ENCODE measurements at places on chromosomes 2 and 18.

GRCh38 chr2:24887307-24887874 lies 32.6 kb downstream of the ADCY3 start:
- DNase-seq = no peak

DNA sequence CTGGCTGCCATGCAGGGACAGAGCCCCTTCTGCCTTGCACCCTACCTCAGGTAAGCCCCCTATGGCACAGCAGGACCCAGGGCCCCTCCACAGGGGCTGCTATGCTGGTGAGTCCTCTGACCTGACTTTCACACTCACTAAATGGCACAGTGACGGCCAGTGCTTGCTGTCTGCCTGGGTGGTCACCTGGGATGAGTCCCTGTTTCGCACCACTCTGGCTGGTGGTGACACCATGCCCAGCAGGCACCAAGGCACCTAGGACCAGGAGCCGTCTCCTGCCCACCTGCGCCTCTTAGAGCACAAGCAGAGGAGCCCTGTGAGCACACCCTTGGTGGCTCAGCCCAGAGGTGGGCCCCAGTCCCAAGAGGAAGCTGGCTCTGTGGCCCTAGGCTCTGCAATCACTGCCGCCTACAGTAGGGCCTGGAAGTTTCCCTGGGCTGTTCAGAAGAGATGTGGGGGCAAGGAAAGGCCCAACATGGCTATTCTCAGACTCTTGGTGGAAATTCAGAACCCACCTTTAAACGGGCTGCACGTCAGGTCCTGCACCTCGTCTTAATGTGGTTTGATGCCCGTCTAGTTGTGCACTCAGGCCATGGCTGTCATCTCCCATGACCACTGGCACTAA lies 96.0 kb downstream of the PLB1 start:
- no peak for DNase-seq

DNA sequence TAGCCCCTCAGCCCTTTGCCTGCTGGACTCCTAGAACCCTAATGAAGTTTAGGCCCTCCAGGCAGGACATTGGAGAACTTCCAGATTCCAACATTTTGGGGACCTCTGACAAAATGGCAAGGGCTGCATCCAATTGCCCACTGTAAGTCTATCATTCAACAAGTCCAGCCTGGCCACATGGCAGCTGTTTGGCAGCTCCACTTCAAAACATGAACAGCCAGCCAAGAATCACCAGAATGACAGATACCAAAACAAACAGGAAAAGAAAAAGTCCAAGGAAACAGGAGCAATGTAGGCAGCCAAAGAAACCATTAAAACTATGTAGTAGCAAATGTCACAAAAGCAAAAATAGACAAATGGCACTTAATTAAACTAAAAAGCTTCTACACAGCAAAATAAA lies 25.5 kb downstream of the SLC4A5 start:
- no peak for DNase-seq

- DNase-seq = no peak
Measured at GRCh38 chr18:32258558-32259204, 68.8 kb downstream of the MEP1B start.

GRCh38 chr2:100703213-100703612 lies 116.7 kb upstream of the NPAS2 start:
- no peak for DNase-seq

- no peak for DNase-seq
Measured at GRCh38 chr18:1668279-1668678, 763.6 kb downstream of the ADCYAP1 start.

DNA sequence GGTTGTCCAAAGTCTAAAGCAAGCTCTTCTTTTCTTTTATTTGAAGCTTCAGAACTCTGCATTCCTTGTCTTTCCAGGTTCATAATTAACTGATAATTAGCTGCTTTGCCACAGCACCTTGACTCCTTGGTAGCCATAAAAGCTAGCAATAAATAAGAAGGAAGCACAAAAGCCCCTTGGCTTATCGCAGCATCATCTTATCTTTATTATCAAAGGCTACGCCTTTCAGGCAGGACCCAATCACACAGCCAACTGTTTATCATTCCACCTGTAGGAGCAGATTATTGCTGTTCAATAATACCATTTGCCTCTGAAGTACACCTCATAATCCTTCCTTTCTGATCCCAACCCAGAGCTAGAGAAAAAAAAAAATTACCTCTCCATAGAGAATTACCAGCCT lies 489.2 kb downstream of the SATB2 start:
- DNase-seq = no peak

DNA sequence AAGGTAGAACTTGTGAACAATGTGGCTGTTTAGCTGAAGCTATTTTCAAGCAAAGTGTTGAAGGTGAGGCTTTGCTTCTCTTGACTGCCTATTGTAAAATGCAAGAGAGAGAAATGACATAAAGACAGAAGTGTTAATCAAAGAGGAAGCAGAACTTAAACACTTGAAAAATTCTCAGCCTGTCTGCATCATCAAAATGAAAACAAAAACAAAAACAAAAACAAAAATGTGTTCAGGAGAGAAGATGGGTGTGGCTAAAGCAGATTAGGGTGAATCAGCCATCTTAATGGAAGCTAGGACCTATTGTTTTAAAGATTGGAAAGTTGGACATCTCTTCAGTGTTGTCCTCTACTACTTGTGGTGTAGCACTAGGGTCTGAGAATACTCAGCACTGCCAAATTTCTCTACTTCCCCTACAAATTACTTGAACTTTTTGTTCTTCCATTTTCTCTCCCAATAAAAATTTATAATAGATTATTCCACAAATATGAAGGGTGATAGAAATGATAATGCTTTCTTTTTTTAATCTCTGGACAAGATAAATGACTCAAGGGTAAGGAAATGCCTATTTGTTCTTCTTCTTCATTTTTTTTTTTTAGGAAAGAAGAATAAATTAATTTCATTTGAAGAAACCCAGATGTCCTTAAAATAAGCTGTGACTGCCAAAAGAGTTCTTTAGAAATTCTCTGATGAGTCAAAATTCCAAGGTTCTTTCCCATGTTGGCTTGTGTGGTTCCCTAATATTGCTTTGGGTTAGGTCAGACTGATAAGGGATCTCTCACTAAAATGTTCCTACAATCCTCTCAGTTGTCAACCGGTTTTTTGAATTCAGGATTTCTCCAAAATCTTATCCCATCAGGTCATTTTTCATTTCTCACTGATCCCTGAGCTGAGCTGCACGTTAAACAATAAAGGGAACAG lies 571.2 kb upstream of the ZEB2 start:
- DNase-seq = no peak

DNA sequence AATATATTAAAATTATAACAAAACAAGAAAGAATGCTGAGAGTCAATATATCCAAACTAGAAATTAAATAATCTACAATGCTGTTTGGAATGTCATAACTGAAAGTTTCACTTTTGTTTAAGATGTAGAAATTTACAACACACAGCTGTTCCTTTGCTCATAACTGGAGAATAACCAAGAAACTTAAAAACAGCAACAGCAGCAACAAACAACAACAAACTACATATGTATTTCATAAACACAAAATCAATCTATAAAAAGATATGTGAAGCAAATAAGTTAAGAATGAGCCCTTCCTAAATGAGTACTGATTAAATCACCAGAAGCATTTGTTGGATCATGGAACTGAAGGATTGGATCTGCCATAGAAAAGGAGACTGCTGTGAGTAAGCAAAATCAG lies 456.5 kb upstream of the ZNF804A start:
- no peak for DNase-seq

- no peak for DNase-seq
Measured at GRCh38 chr18:76497021-76497420, 2.0 kb upstream of the ZNF516 start.

DNA sequence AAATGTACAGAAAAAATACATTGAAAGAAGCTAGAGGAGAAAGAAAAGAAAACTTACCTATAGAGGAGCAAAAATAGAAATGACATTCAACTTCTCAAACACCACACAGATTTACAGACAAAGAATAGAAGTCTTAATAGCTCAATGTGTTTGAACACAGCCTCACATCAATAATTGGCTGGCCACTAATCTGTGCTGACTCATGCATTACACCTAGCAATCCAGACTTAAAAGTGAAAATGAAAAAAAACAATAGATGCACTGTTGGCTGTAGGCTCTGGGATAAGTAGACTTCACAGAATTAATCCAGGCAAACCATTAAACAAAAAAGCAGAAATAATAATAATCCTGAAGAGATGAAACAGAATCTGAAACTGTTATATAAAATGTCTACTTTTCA lies 961.3 kb upstream of the CELF4 start:
- DNase-seq = no peak

GRCh38 chr18:39414009-39414700 lies 1848.6 kb upstream of the CELF4 start:
- no peak for DNase-seq

DNA sequence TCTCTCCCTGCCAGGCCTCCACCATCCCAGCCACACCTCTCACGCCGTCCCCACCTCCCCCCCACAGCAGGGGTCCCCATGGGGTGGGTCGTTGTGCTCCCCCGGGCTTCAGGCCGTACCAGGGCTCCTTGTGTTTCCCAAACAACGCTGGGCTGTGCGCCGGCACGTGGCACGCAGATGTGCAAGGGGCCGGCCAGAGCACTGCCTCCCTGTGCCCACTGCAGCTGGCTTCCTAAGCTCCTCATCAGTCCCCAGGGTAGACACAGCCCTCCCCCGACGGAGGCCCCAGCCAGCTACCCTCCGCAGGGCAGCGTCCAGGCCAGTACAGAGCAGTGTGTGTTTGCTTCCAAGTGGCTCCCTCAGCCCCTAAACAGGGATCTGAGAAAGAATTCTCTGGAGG lies 34.0 kb downstream of the BIN1 start:
- no peak for DNase-seq

- no peak for DNase-seq
Measured at GRCh38 chr2:198930170-198930569, 527.6 kb downstream of the SATB2 start.

DNA sequence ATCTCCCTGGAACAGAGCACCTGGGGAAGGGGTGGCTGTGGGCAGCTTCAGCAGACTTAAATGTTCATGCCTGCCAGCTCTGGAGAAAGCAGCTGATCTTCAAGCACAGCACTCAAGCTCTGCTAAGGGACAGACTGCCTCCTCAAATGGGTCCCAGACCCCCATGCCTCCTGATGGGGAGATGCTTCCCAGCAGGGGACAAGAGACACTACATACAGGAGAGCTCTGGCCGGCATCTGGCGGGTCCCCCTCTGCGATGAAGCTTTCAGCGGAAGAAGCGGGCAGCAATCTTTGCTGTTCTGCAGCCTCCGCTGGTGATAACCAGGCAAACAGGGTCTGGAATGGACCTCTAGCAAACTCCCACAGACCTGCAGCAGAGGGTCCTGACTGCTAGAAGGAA lies 294.8 kb downstream of the RND3 start:
- DNase-seq = no peak

- DNase-seq = no peak
Measured at GRCh38 chr18:59357928-59358327, 1.1 kb downstream of the LMAN1 start.

DNA sequence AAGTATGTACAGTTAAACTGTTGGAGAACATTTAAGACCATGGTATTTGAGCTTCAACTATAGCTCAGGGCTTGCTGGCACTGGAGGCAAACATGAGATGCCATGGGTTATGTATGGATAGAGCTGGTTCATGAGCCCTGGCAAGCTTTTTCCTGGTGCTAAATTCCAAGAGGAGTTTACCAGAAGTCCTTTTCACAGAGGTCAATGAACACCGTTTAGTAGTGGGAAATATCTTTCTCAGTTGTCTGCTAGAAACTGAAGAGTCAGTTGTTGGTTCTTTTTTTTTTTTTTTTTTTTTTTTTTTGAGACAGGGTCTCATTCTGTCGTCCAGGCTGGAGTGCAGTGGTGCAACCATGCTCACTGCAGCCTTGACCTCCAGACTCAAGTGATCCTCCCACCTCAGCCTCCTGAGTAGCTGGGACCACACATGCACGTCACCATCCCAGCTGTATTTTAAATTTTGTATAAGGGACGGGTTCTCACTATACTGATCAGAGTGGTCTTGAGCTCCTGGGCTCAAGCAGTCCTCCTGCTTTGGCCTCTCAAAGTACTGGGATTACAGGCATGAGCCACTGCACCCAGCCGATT lies 1.3 kb downstream of the KHK start:
- no peak for DNase-seq

DNA sequence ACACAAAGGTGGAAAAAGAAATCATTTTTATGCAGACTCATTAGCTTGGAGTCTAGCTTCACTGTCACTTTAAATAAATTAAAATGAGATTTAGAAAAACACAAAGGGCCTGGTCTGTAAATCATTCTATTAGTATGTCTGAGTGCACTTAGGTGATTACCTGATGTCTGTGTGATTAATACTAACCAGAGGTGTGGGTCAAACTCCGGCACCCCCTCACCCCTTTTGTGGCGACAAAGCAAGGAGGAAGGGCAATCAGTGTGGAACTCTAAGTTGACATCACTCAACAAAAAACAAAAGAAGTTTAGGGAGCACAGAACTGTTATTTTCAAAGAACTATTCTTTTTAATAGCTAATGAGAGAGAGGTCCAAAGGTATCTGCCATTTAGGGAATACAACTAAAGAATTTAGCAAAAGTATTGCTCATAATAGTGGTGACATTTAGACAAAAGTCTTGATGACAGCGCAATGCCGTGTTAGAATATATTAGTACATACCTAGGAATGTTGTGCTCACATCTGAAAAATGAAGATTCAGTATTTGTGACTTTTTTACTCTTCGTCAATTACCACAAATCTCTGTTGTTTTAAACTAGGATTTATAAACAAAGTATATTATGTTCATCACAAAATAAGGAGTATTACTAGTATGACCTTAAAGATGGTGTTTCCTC lies 66.3 kb downstream of the ZEB2 start:
- DNase-seq = no peak

All from activated naive CD4-positive, alpha-beta T cell (primary cell).